ENCODE measurements at places on chromosomes 7 and 10.

- H3K27ac ChIP-seq = no peak overlapping the region
- no peak for DNase-seq
- no peaks in the 10 kb centered on the region for H3K4me1 ChIP-seq
- H3K27me3 ChIP-seq = no peaks in the 10 kb centered on the region
Measured at GRCh38 chr10:116809483-116810119, 39.7 kb upstream of the ENO4 start.

GRCh38 chr10:113053091-113053490 lies 103.0 kb downstream of the TCF7L2 start:
- H3K4me3 ChIP-seq = no peak overlapping the region
- DNase-seq = no peak
- no peak overlapping the region for H3K27ac ChIP-seq

DNA sequence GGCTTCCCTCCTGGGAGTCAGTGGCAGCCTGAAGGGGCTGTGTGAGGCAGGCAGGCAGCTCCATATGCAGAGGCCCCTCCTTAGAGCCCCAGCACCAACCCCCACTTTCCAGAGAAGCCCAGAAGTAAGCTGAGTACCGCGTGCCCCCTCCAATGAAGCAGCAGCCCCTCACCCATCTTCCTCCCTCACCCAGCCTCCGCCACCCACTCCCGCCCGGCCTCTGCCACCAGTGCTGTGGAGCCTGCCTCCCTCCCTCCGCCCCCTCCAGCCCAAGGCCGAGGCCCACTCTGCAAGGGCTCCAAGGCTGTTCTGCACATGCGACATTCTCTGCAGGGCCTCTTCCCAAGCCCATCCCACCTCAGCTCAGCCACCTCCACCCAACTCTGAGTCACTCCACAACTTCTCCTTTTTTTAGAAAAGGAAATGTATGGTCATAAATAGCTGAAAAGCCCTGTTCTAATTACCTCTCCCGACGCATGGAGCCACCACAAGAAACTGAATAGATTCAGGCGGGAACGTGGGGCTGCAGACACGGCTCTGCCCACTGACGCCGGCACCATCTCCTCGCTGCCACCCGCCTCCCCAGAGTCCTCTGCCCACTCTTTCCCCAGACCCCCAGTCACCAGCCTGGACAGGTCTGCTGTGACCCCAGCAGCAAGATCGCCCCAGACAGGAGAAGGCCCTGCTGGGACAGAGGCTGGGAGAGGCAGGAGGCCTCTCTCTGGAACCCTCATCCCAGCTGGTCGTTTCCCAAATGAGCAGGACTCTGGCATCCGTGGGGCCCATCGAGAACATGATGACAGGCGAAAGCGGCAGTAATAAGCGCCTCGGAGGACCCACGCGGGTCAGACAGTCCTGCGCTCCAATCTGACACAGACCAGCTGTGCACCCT lies 213.9 kb downstream of the MAD1L1 start:
- no peaks in the 10 kb centered on the region for H3K36me3 ChIP-seq
- H3K4me3 ChIP-seq = no peak overlapping the region
- no peak for DNase-seq

GRCh38 chr10:56632537-56632936 lies 271.5 kb upstream of the ZWINT start:
- H3K27ac ChIP-seq = no peak overlapping the region
- DNase-seq = no peak
- H3K4me1 ChIP-seq = no peaks in the 10 kb centered on the region
- no peaks in the 10 kb centered on the region for H3K27me3 ChIP-seq

DNA sequence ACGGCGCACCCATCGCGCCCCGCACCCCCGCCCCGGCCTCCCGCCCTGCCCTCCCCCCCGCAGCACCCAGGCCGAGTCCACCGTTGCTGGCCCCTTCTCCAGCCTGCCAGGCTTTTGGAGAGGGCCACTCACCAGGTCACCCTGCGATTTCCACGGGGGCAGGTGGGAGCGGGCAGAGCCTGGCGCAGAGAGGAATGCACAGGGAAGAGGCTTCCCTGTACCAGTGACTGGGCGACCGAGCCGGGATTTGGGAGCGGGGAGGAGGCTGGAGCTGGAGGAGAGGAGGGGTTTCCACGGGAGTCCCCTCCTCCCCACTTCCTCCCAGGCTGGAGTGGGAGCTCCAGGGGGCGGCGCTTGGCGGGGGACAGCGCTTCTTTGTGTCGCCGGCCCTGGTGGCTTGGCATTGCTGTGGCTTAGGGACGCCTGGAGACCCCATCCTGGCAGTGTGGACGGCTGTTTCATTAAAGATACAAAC lies 19.3 kb downstream of the TCAF1 start:
- no peaks in the 10 kb centered on the region for H3K27me3 ChIP-seq
- peaks cover 6% of the 10 kb centered on the region for H3K4me1 ChIP-seq
- H3K27ac ChIP-seq = peak overlapping the region; percentile 70
- no peaks in the 10 kb centered on the region for H3K36me3 ChIP-seq
- DNase-seq = no peak

- H3K4me1 ChIP-seq = no peaks in the 10 kb centered on the region
- no peak for DNase-seq
- no peak overlapping the region for H3K27ac ChIP-seq
- H3K4me3 ChIP-seq = no peak overlapping the region
- no peaks in the 10 kb centered on the region for H3K36me3 ChIP-seq
Measured at GRCh38 chr7:117020591-117020973, 67.3 kb downstream of the ST7 start.

Data from Peyer's patch (tissue), 4 donors.